ENCODE measurements at places on chromosomes 2 and 18.

DNA sequence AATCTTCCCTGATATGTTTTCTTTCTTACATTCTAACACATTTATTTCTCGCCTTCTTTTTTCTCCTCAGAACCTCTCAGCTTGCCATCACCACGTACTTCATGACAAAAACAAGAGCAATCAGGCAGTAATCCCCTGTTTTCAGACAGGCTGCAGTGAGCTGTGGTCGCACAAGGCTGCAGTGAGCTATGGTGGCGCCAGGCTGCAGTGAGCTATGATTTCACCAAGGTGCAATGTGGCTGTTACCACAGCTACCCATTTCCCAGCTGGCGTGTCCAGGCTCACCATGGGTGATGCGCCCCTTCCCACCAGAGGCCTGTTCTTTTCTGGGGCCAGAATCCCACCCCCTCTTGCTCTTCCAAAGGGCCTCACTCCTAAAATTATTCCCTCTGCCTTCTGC, 25.8 kb downstream of the TCF23 start:
- no peak for DNase-seq

GRCh38 chr2:113114224-113114945, 13.0 kb upstream of the IL1RN start:
- no peak for DNase-seq

DNA sequence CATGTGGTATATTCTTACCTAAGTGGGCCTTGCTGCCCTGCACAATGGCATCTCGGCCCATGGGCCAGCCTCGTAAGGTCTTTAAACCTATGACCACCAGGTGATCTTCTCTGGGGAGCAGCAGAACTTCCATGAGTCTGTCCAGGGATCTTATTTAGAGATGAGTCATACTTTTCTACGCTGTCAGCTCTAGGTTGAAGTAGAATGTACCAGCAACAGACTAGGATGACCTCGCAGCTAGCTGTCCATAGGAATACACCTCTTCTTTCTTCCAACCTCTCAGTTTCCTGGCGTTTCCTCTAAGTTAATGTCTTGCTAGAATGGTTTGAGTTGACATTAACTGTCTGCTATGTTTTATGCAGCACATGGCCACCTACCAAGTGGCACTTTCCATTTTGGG, 15.6 kb upstream of the CXCR4 start:
- no peak for DNase-seq

DNA sequence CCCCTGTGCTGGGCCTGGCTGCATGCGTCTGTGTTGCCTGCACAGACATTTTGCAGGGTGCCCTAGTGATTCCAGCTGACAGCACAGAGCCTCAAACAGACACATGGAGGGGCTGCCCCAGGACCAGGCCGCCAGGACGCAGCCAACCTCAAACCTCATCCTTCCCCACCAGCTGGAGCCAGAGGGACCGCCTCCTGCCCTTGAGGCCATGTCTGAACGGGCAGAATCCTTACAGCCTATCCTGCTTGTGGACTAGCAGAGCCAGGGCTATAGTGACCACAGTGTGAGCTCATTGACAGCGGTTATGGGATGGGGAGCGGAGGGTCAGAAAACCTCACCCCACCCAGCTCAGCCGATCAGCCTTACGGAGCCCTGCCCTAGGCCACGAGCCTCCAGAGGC, 22.4 kb downstream of the ODC1 start:
- no peak for DNase-seq

GRCh38 chr2:64640153-64641044, 13.3 kb downstream of the SERTAD2 start:
- no peak for DNase-seq

GRCh38 chr2:18896125-18896764, 306.9 kb upstream of the NT5C1B start:
- no peak for DNase-seq

- no peak for DNase-seq
These were observed 61.1 kb upstream of the IGFBP5 start for GRCh38 chr2:216756435-216756834.

DNA sequence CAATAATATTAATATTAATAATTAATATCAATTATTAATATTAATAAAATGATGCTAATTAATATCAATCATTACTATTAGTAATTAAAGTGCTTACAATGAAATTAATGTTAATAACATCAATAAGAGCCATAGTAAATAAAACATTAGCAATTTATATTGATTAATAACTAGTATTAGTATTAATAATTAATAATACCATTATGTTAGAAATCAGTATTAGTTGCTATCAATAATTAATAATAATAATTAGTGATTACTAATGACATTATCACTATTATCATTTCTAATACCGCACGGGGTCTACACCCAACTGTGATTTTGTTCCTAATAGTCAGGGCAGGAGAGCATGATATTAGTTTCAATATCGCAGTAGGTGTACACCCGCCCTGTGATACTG, 22.8 kb upstream of the AQP4 start:
- no peak for DNase-seq

DNA sequence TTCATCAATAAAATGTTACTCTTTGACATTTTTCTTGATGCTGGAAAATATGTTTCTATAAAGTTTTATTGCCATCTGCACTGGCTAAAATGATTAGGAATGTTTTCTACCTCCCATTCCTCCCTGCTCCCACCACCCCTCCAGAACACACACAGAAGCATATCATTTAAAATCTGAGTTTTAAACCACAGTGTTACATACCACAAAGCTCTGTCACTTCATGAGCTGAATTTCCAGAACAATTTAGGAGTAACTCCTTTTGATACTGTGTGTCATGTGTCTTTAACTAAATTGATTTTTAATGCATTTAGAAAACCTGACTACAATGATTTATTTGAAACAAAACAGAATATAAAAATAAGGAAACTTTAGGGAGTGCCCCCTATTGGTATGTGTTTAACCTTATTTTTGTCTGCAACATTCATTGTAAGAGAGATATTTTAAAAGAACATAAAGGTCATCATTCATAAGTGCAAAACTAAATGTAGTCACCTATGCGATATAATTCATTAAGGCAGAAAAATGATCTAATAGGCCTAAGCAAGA, 52.0 kb downstream of the FEZ2 start:
- DNase-seq: no peak

All from AG08396 (cell line).